Heart right ventricle (tissue), 16 donors: ENCODE measurements at places on chromosomes 2 and 18.

DNA sequence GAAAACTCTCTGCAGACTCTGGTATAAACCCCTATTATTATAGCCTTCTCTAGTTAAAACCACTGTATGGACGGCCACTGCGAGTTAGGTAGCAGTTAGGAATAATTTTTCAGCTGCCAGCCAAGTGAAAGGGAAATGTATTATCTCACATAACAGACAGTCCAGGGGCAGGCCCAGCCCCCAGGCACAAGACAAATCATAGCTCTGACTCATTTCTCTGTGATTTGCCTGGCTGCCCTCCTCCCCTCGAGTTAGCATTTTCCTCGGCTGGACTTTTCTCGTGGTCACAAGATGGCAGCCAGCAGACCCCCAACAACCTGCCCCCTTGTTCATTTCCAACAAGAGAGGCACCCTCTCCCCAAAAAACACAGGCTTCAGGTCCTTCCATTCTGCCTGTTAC, 10.5 kb downstream of the VIT start:
- peak overlapping the region; percentile 47 for H3K27ac ChIP-seq
- peaks cover 3% of the 10 kb centered on the region for H3K4me1 ChIP-seq
- peaks cover 6% of the 10 kb centered on the region for H3K27me3 ChIP-seq

- no peak overlapping the region for H3K27ac ChIP-seq
- no peak overlapping the region for H3K4me3 ChIP-seq
- H3K4me1 ChIP-seq: peaks cover 45% of the 10 kb centered on the region
Observed at GRCh38 chr2:159455330-159455918, 160.9 kb downstream of the BAZ2B start.

- no peak overlapping the region for H3K4me3 ChIP-seq
- no peaks in the 10 kb centered on the region for H3K27me3 ChIP-seq
- no peaks in the 10 kb centered on the region for H3K36me3 ChIP-seq
- DNase-seq: no peak
Observed at GRCh38 chr2:85699325-85699724, 5.2 kb downstream of the GNLY start.

GRCh38 chr2:199466692-199467065, 8.9 kb upstream of the SATB2 start:
- no peak overlapping the region for H3K4me3 ChIP-seq
- H3K4me1 ChIP-seq: peaks cover 49% of the 10 kb centered on the region
- DNase-seq: no peak
- no peaks in the 10 kb centered on the region for H3K36me3 ChIP-seq
- no peak overlapping the region for H3K27ac ChIP-seq

DNA sequence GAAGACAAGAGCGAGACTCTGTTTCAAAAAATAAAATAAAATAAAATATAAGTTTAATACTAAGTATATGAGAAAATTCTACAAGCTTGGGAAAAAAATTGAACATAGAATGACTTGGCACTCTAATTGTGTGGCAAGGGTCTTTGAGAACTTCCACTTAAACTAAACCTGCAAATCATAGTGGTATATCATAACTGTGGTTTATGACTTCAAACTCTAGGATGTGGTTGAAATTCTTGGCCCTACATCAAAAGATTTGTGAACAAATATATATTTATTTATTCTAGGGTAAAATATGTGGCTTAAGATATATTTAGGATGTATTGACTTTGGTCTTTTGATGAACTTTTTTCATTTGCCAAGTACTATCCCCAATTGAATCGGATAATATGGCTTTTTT, 3.1 kb upstream of the FAM171B start:
- H3K4me1 ChIP-seq: no peaks in the 10 kb centered on the region
- H3K36me3 ChIP-seq: no peaks in the 10 kb centered on the region
- H3K27me3 ChIP-seq: no peaks in the 10 kb centered on the region
- no peak overlapping the region for H3K4me3 ChIP-seq
- H3K27ac ChIP-seq: no peak overlapping the region

- peaks cover 38% of the 10 kb centered on the region for H3K4me1 ChIP-seq
- H3K27me3 ChIP-seq: peaks cover 41% of the 10 kb centered on the region
- no peak for DNase-seq
- no peak overlapping the region for H3K4me3 ChIP-seq
- peak overlapping the region; percentile 81 for H3K27ac ChIP-seq
Observed at GRCh38 chr2:219521066-219521880, 7.0 kb downstream of the ASIC4 start.

DNA sequence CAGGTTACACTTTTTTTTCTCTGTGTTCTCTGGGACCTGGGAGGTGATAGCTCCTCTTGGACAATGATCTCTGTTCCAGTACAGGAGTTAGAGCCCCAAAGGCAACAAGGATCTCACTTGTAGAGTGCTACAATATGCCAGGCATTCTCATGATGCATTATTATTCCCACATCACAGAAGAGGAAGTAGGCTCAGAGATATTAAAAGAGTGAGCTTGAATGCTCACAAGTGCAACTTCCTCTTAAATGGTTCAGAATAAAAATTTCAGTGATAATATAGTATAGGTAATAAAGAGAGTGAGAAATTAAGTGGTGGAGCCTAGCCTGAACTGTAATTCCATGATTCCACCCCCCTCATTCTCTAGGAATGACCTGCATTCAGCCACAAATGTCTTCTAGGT, 21.4 kb downstream of the POLE4 start:
- no peaks in the 10 kb centered on the region for H3K4me1 ChIP-seq
- H3K4me3 ChIP-seq: no peak overlapping the region
- H3K27ac ChIP-seq: no peak overlapping the region
- no peak for DNase-seq
- H3K36me3 ChIP-seq: no peaks in the 10 kb centered on the region

DNA sequence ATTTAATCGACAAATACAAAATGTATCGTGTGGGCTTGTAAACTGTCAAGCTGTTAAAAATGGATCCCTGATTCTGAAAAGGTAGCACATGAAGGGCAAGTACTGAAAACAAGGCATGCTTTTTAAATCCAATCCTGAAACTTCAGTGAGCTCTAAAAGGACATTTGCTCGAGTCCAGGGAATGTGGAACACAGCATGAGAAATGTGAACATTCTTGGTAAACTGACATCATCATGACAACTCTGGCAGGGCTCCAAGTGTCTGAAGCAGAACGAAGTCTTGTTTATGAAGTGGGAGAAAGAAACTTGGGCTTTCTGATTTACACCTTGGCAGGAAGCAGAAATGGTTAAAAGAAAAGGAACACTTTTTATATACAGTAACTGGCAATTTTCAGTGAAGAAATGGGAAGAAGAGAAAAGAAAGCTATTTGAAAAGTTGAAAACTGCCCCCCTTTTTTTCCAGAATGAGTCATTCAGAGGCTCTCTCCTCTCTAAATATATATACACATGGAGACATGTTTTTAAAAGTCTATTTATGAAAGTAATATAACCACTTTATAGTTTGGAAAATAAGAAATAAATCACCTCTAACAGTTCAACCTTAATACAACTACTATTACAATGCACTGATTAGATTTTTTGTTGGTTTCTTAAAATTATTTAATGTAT, 120.8 kb downstream of the GAREM1 start:
- no peaks in the 10 kb centered on the region for H3K36me3 ChIP-seq
- peak overlapping the region; percentile 66 for H3K27ac ChIP-seq
- no peaks in the 10 kb centered on the region for H3K27me3 ChIP-seq
- peaks cover 53% of the 10 kb centered on the region for H3K4me1 ChIP-seq
